ENCODE measurements at places on chromosomes 12 and 14.
A peak's percentile ranks its signal among the peaks of the same experiment; 100 is the strongest.

- no peak for DNase-seq
These were observed 9.0 kb downstream of the DAZAP2 start for GRCh38 chr12:51247523-51248206.

GRCh38 chr12:21599143-21599999 is 5.3 kb downstream of the GYS2 start:
- DNase-seq: no peak

DNA sequence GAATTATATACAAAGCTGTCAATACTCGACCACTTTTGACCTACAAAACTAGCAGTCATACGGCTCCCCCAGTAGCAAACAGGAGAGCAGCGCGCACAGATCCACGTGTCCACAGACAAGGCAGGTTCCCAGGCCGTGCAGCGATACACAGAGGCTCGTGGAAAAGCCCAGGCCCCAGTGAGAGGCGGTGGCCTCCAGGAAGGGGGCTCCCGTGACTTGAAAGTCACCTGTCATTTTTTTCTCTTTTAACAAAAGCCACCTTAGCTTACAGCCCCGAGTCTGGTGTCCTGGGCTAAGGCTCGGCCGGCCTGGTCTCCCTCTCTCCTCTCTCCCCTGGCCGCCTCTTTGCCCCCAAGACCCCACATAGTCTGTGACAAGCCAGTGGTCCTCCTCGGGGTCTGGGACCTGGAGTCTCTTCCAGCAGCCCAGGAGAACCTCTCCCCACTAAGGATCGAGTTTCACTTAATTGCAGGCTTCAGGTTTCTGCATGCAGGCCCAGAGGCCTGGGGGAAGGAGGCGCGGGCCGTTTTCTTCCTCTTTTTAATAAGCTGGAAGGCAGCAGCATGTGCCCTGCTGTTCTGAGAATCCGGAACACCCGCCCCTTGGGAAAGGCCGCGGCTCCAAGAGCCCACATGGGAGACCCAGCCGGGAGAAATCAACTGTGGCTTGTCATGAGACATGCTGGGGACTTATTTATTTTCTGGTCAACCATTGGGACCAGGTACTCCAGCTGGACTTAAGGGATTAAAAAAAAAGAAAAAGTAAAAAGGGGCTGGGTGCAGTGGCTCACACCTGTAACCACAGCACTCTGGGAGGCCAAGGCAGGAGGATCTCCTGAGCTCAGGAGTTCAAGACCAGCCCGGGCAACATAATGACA is 15.9 kb downstream of the NCOR2 start:
- no peak for DNase-seq

- no peak for DNase-seq
These were observed 56.7 kb downstream of the KIAA0586 start for GRCh38 chr14:58484176-58484575.

GRCh38 chr12:47942614-47943225 is 20.7 kb upstream of the TMEM106C start:
- no peak for DNase-seq

DNA sequence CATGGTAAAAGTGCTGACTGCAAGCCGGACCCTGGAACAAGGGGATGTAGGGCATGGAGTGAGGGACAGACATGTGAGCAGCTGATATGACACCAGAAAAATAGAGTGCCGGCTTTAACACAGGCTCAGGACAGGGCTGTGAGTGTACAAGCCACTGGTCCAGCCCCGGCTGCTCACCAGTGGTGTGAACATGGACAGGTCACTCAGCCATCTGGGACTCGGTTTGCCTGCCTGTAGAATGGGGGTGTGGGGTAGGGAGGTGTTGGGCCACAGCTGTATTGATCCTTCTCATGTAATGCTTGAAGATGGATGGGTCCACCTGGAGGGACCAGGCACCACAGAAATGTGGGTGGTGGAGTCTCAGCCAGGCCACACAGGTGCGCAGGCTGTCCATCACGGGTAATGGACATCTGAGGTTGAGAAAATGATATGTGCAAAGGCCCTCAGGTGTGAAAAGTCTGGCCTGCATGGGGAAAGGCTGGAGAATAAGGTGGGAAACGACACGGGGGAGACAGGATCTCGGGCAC is 10.6 kb upstream of the KRT74 start:
- no peak for DNase-seq

DNA sequence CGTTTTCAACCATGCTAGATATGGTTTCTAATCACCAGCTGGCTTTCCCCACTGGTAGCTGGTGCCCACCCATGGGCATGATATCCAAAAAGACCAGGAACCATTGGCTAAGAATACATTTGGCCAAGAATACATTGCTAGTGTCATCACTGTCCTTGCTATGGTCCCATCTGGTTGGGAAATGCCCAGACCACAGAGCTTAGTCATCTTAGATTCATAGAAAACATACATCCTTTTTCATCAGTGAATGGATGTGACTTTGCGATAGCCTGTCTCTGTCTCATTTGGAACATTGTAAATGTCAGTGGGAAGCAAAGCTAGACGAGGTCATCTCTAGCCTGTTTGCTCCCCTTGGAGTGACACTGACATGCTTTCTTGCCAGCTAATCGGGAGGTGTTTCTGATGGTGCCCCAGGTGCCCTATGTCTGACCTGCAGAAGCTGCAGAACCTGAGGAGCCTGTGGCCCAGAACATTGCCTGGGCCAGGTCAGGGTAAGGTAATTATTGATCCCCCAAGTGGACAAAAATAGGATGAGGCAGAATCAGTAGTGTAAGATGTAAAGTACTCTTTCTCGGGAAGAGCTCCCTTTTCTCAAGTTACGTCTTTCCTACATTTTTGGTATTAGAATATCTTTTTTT is 194.8 kb downstream of the SLC41A2 start:
- DNase-seq: no peak

DNA sequence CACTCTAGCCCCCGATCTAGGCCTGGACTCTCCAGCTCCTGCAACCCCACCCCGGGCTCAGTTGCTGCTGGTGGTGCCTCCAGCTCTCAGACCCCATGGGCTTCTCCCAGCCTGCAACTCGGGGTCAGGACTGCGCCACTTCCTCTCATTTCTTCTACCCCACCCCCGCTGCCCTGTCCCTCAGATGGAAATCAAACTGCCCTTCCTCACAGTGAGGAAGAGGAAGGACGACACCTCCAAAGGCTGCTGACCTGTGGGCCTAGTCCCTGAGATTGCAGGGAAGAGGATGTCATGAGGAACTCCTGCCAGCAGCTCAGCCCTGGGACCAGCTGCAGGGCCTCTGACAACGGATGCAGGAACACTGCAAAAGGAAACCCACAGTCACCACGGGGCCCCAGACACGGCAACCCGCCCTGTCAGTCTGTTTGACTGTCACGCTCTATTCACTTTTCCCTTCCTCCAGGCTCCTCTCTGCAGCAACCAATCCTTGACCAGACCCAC is 29.3 kb upstream of the PNMA1 start:
- DNase-seq: peak; percentile 47

- no peak for DNase-seq
These were observed 202.7 kb downstream of the PRKD1 start for GRCh38 chr14:29724991-29725390.

DNA sequence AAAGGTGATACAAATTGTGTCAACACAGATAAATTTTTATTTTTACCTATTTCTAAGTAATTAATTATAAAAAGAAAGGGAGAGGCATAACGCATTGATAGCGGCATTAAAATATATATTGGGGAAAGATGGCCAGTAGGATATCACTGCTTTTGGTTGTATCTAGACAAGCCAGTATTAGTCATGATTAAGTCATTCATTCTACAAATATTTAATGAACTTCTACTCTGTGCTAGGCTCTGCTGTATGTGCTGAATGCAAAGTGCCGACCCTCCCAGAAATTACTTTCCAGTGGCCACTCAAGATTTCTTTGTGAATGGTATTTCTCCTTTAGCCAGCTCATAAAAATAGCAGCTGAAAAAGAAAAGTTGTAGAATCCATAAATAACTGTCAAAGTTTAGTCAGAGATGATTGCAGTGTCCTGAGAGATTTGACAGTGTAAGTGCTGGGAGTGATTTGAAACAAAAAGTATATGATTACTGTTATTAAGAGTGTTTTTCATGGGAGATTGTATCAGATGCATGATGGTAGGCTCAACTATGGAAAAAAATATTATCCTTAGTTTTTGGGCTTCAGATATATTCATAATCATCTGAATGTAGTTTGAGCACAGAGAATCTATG is 133.2 kb downstream of the MGAT4C start:
- no peak for DNase-seq

GRCh38 chr14:69093631-69094421 is 59.1 kb downstream of the DCAF5 start:
- no peak for DNase-seq

DNA sequence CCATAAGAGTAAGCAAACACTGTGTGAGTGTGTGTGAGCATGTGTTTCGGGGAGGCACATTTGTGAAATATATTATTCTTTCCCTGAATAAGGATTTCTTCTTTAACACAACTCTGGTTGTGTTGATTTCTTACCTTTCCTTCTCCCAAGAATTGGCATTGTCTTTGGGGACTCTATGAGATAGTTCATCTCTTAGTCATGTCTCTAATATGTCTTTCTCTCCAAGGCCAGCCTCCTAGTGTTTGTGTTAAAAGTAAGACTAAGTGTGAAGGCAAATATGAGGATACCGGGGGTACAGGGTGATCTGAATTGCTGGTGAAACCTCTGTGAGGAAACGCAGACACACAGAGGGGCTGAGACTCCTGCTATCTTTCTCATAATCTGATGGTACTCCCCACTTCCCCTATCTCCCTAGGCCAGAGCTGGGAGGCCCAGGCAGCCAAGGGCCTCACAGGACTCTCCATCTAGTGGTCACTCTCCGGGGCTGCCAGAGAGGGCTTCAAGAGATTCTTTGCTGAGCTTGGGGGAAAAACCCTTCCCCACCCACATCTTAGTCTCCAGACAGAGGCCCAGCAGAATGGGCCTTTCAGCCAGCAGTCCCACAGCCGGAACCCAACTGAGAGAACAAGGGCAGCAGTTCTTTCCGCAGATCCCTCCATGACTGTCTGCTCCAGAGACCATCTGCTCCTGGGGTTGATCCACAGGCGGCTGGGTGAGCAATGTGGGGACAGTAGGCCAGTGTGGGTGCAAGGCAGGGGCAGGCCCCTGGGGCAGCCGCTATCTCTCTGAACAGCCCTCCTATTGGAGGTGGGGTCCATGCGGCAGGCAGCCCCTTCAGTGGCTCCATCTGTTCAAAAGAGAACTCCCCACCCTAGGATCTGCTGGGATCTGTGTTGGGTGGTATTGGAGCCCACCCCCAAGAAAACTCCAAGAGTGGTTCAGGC is 5.8 kb upstream of the HOXC12 start:
- DNase-seq: no peak

Data from T follicular helper cell (primary cell).